ENCODE measurements at places on chromosomes 4 and X.

DNA sequence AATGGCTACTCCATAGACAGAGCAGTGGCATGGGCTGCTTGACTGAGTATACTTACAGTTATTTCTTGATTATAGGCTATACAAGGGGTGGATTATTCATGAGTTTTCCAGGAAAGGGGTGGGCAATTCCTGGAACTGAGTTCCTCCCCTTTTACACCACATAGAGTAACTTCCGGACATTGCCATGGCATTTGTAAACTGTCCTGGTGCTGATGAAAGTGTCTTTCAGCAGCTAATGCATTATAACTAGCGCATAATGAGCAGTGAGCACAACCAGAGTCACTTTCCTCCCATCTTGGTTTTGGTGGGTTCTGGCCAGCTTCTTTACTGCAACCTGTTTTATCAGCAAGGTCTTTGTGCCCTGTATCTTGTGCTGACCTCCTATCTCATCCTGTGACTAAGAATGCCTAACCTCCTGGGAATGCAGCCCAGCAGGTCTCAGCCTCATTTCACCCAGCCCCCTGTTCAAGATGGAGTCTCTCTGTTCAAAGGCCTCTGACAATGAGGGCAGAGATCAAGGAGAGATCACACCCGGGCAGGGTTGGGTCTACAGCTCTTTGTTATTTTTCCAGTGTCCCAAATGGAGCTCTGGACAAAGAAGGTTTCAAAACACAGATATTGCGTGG, 468.4 kb upstream of the PRKX start:
- DNase-seq, result no peak

DNA sequence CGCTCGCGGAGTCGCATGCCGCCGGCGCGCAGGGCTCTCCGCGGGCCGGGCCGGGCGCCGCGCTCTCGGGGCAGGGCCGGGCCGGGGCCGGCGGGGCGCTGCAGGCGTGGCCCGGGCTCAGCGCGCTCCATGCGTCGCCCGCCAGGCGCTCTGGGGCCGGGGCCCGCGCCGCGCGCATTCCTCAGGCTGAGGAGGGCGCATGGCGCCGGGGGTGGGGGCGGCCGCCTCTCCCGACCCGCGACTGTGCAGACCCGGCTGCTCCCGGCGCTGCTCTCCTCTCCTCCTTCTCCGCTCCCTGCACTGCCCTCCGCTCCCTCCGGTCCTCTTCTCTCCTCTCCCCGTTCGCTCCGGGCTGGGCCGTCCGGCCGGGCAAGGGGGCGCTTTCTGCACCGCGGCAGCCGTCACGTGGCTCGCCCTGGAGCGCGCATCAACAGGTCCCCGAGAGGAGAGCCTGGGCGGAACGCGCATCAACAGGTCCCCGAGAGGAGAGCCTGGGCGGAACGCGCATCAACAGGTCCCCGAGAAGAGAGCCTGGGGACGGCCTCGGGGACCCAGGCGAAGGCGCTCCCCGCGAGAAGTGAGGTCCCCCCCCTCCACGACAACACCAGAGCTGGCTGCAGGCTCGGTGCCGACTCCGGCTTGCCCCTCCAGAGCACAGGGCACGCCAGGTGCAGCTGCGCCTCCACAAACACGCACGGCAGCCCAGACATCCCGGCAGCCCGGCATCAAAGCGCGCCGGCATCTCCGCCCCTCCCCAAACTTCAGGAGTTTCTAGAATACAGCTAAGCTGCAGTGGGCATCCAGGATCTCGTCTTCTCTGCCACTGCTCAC, 12.9 kb downstream of the PPP2R3B start:
- DNase-seq, result no peak

- DNase-seq, result no peak
Measured at GRCh38 chr4:189092581-189092980, 848.1 kb upstream of the FRG1 start.

- DNase-seq, result no peak
Measured at GRCh38 chr4:169013396-169013795, 3.3 kb upstream of the CBR4 start.

DNA sequence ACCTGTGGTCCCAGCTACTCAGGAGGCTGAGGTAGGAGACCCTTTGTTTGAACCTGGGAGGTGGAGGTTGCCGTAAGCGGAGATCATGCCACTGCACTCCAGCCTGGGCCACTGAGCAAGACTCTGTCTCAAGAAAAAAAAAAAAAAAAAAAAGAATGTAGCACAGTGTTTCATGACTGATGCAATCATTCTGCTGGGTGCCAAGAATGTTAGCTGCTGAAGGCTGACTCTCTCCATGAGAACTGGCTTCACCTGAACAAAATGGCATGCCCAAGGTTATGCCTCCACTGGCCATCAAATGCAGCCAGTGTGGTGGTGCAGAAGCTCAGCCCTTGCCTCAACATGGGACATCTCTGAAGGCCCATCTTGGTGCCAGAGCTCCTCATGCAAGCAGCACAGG, 412.1 kb downstream of the ADAM29 start:
- DNase-seq, result no peak

- DNase-seq, result no peak
Measured at GRCh38 chr4:7140692-7141069, 51.7 kb upstream of the SORCS2 start.

DNA sequence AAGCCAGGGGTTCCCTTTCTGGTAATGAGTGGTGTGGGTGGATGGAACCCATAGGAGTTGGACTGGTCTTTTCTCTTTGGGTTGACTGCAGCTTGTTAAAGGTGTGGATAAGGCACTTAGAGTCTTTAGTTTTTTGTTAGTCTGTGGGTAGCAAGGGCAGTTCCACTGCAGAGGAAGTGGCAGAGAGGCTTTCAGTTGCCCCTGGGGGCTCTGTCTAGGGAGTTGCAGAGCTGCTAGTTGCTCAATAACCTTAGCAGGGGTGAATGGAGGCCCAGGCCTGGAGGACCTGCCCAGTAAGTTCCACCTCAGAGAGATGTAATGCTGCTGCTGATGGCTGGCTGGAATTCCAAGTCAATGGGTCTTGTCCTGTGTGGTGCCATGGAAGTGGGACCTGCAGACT, 282.6 kb upstream of the NDST4 start:
- no peak for DNase-seq

- DNase-seq, result no peak
Measured at GRCh38 chrX:2934715-2935710, 5.9 kb upstream of the ARSD start.

DNA sequence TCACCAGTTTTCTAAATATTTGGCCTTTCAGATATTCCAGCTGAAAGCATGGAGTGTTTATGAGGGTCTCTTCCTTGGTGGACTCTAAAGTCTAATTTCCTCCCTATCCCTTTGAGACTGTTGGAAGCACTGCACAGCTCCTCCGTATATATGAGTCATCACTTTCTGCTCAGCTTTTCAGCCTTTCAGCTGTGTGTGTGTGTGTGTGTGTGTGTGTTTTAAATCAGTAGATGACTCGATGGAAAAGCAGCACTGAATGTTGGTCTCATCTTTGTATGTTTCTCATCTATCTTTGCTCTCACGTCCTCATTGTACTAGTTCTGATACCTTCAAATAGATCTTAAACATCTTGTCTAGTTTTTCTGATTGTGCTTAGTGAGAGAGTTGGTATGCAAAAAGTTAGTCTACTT, 81.6 kb downstream of the ZFX start:
- peak; percentile 2 for DNase-seq

DNA sequence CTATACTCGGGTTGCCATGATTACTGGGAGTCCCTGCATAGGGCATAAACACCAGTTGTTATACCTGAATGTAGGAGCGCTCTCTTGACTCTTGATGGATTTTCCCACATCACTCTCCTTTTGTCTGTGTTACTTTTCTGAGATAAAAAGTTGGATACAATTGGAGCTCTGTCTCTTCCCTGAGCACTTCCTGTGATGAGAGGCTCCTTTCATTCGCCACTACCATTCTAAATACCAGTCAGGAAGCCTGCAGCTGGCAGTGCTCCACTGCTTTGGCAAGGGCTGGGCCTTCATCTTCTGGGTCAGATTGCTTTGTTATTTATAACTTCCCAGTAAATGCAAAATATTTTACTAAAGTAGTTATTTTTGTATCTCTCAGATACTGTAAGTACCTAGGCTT, 13.9 kb downstream of the TCEANC start:
- no peak for DNase-seq

- no peak for DNase-seq
Measured at GRCh38 chrX:50536955-50537354, 66.3 kb upstream of the DGKK start.

DNA sequence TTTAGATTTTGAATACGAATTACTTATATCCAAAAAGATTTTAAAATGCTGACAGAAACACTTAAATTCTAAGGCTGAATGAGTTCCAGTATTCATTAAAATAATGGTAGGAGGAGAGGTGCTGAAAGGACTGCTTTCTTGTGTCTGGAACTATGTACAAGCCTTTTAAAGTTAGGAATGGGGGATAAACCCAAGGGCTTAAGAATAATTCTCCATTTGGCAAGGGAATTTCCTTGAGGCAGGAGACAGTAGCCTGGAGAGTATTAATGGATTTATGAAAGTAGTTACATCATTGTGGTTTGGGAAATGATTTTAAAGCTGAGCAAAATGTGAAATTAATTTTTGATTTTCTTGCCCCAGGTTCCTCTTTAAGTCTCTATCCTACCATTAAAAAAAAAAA, 266.5 kb upstream of the KCNIP4 start:
- DNase-seq, result no peak

GRCh38 chr4:98493296-98493695, 165.1 kb downstream of the TSPAN5 start:
- no peak for DNase-seq

DNA sequence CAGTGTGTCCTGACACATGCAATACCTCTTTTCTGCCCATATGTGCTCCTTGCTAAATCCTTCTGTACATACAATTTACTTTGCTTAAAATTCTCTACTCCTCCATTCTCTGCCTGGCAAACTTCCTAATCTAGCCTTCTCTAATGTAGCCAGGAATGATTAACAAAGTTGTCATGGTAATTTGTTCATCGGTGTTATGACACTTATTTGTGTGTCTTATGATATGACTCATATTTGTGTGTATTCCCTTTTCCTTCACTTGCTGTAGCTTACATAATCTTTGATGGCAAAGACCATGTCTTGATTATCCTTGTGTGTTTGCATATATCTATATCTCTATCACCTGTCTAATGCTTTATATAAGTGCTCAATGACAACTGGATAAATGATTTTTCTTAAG, 133.3 kb downstream of the COL25A1 start:
- no peak for DNase-seq

DNA sequence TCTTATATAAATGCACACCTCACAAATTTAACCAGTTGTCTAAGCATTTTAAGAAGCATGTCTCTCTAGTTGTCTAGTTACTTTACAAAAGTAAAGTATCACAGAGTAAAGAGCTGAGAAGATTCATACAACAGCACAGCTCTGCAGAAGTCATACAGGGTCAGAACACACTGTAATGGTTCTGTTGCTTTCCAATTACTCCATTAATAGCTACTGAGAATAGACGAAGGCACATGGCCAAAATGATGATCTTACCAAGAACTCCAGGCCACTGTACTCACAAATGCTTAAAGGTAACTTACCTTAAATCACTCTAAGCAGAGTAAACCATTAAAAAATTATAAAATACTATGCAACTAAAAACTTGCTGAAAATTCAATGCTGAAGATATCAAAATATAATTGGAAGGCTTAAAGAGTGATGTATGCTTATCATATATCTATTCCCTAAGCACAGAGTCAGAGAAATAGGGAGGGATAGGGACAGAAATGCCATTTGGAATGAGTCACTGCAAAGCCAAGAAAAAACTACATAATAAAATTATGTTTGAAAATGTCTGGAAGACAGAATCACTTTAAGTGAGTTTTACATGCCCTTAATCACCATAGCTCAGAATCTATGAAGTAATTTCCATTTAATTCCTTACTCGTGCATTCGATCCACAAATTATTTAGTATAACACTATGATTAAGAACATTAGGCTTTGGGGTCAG, 71.0 kb downstream of the DDX60L start:
- DNase-seq, result no peak

GRCh38 chr4:117385526-117385925, 300.1 kb upstream of the TRAM1L1 start:
- DNase-seq, result no peak

- DNase-seq, result no peak
Measured at GRCh38 chr4:145154573-145154972, 25.8 kb downstream of the OTUD4 start.

- DNase-seq, result no peak
Measured at GRCh38 chr4:113610537-113610936, 151.0 kb downstream of the CAMK2D start.

GRCh38 chr4:112374850-112375249, 77.7 kb downstream of the ALPK1 start:
- DNase-seq, result no peak

GRCh38 chr4:24330573-24330972, 253.8 kb downstream of the DHX15 start:
- no peak for DNase-seq

- DNase-seq, result no peak
Measured at GRCh38 chr4:39451423-39452023, 7.2 kb downstream of the RPL9 start.

GRCh38 chr4:41160856-41161255, 53.5 kb downstream of the APBB2 start:
- no peak for DNase-seq

DNA sequence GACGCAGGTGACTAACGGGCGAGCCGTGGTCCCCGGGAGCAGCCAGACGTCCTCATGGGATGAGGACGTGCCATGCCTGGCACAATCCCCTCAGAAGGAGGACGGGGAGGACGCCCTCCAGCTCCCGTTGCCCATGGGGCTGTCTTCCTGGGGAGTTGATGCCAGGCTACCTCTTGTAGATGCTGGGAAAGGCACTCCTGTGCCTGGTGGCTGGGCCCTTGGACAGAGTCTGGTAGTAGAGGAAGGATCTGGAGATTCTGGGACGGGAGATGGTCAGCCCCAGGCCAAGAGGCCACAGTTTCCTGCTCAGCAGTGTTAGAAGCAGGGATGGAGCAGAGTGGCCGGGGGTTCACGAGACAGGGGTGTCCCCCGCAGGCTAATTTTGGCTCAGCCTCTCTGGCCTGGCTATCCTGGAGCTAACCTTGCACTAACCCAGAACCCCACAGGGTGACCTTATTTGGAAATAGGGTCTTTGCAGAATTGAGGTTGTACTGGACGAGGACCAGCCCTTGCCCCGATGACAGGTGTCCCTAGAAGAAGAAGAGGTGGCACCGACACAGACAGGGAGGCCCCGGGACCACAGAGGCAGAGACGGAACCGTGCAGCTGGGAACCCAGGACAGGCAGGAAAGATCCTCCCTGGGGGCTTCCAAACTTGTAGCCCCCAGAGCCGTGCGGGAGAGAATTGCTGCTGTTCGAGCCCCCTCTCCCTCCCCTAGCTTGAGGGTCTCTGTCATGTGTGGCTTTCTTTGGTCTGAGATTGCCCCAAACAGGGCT, 50.1 kb upstream of the ADRA2C start:
- no peak for DNase-seq

DNA sequence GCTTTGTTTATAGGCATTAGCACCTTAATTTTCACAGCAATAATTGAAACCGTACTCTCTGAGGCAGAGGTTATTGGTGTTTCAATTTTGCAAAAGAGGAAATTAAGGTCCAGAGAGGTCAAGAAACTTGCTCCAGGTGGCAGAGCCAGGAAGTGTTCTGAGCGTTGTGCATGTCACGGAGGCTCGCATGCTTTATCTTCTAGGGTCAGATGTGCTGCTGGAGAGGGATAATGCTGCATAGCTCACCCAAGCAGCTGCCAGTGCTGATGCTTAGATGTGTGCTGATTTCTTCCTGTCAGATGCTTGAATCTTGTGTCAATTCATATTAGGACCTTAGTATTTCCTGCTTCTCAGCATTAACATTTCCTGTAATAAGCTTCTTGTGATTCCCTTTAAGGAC, 13.0 kb upstream of the FGF5 start:
- no peak for DNase-seq

GRCh38 chr4:113455061-113455460, 306.5 kb downstream of the CAMK2D start:
- DNase-seq, result no peak

- peak; percentile 4 for DNase-seq
Measured at GRCh38 chrX:153687121-153688039, at the start of gene SLC6A8. Gene SLC6A8 (plus strand): TSS chrX:153687926. CDS start chrX:153688575, 649 bp downstream.

Data from amniotic stem cell (primary cell).